Femur (tissue), 1 donor: ENCODE measurements at places on chromosomes 12 and 14.

- no peak for DNase-seq
These were observed 461.4 kb upstream of the SYT1 start for GRCh38 chr12:78403136-78403535.

- DNase-seq: no peak
These were observed 38.0 kb upstream of the BDKRB2 start for GRCh38 chr14:96166461-96167223.

DNA sequence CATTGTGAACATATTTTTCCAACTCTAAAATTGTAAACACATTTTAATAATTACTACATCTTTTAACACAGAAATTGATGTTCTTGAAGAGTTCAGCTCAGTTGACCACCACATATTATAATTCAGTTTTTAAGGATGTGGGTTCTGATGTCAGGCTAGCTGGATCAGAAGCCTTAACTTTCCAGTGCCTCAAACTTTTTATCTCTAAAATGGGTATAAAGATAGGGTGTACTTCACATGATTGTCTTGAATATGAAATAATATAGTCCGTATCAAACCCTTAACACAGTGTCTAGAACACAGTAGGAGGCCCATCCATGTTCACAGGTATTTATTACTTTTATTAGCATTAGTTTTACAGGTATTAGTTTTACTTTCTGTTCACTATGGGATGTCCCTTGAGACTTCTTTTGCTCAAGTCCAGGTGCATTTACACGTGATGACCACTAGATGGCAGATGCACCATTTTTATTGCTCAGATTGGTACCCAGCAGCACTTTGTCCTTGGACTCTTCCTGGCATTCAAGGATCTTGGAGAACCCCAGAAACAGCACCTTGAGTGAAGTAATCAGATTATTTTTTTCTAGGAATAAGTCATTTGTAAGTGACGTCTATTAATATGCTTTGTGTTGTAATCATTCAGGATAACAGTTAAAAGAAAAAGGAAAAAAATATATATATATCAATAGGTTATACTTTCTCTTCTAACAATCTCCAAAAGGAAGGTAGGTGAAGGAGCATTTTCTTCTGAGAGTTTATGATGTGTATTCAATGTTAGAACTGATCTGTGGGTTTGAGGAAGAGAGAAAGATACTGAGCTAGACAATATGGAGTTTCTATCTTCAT, 580.2 kb downstream of the ETNK1 start:
- no peak for DNase-seq

- DNase-seq: no peak
These were observed 16.2 kb upstream of the COX6A1 start for GRCh38 chr12:120421701-120422100.

DNA sequence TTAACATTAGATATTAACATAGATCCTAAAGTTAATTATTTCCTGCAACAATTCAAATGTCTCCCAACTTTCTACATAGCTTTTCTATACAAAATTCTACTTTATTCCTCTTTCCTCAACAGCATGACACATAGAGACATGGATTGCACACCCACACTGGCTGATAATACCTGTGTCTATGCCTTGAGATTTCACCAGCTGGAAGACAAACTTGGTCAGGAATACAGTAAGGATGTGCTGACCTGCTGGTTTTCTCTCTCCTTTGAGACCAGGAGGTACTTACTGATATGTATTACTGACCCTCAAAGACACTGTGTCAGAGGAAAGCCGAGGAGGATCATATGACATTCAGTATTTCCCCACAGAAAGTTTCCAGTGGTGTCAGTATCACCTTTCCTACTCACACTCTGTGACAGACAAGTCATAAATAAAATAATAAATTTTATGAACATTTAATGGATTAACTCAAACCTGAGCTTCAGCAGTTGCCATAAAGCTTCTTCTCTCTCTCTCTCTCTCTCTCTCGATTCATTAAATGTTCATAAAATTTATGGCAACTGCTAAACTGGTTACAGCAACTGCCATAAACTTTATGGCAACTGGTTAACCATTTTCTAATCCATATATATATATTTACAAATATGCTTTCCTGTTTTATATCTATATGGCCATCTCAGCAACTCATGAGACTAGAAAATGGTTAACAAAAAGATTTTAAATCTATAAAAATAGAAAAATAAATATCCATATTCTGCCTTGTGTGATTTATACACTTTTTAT, 22.7 kb downstream of the EIF2S3B start:
- DNase-seq: no peak

DNA sequence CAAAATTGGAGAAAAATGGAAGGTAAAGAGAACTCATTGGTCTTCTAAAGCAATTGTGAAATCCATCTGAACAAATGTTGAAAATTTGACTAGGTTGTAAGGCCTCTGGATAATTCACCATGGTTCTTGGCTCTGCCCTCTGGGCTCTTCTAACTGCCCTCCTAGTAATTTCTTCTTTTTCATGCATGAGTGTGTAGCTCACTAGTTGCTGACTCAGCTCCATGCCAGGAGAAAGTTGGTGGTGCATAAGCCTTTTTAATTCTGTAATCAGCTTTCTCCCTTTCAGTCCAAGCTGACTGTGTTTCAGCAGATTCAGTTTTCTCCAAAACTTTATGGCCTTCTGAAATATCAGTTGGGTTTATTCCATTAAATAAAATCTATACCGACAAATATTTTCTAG, 877.8 kb upstream of the ATXN7L3B start:
- DNase-seq: no peak

DNA sequence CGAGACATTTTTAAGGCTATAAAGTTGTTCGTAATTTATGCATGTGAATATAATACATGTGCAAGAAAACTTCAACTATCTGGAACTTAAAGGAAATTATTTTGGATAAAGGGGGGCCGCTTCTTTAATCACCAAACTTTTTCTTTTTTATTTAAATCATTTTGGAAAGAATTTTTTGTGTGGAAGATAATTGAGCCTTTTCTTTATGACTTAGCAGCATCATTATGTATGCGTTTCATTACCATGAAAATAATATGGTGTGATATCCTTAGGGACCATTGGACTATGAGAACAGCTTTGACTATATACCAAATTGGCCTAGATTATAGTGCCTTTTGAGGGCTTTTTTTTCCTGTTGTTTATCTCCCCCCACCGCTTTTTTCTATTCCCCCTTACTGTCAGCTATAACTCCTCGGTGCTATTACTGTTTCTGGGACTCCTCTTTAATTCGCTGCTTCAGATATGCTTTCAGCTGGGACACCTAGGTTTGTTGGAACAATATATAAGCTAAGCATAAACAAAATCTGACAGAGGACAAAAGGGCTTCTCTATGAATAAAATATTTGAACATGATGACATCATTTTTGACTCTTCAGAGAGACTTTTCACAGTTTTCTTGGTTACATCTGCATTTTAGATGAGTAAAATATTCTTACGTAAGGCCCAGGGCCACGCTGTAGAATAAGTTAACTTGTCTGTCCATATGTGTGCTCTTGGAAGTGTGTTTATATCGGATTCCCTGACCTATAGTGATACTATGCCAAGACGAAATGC, 392.7 kb downstream of the NPAS3 start:
- DNase-seq: no peak

- DNase-seq: no peak
These were observed 6.6 kb upstream of the ADGRD1 start for GRCh38 chr12:130947028-130947613.

GRCh38 chr12:46415552-46415951, 43.0 kb upstream of the SLC38A2 start:
- DNase-seq: no peak

GRCh38 chr12:122094735-122095631, 16.4 kb downstream of the MLXIP start:
- DNase-seq: no peak
